ENCODE measurements at places on chromosomes 1 and 21. TPM values are rescaled to one million over a fixed set of nuclear protein-coding genes. Genes with fewer than 3 reads are reported as not detected.

Gene B3GALNT2
- total RNA-seq, result 30.3 TPM

Gene SLC1A7
- 21.1 TPM for total RNA-seq

Gene FCRLB
- 0.23 TPM for total RNA-seq

Gene PBX1
- total RNA-seq, result 175 TPM

Gene OLFM3
- total RNA-seq, result not detected

Gene USH2A
- total RNA-seq, result 0.03 TPM

Gene SFN
- 37.1 TPM for total RNA-seq

All from mucosa of gallbladder (tissue), 1 donor.